ENCODE measurements at places on chromosomes 7 and 10.

DNA sequence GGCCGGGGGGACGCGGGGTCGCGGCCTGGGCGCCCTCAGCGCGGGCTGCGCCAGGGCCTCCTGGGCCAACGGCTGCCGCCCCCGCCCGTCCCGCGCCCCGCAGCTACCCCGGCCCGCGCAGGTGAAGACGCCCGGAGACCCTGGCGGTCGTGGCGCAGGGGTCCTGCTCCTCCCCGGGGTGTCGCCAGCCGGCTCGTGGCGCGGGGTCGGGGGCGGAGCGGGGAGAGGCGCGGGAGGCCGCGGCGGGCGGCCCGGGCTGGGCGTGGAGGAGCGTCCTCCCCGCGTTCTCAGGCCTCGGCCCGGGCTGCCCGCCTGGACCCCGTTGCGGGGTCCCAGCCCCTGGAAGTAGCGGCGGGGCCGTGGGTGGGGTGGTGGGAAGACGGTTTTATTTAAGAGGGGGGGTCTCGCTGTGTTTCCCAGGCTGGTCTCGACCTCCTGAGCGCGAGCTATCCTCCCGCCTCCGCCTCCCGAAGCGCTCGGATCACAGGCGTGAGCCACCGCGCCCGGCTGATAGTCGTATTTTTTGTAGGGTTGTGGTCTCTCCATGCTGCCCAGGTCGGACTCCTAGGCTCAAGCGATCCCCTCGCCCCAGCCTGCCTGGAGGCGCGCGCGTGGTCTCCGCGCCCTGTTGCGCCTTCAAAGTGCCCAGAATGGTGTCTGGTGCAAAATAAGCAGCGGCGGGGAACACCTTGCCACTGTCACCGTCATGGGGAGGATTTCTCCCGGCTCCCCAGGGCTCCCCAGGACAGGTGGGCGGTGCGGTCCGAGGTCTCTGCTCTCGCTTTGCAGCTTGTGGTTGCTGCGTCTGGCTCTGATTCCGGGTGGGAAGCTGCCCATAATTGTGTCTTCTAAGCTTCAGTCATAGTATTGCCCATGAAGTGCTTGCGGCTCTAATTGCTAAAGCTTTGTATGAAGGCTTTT, 15.3 kb upstream of the SUN1 start:
- DNase-seq: peak; percentile 65
- peaks cover 12% of the 10 kb centered on the region for H3K4me1 ChIP-seq
- H3K27me3 ChIP-seq: no peaks in the 10 kb centered on the region
- H3K4me3 ChIP-seq: peak overlapping the region; percentile 85

GRCh38 chr10:88707429-88708155, 1.5 kb downstream of the LIPK start:
- no peaks in the 10 kb centered on the region for H3K4me1 ChIP-seq
- H3K27ac ChIP-seq: no peak overlapping the region
- no peak for DNase-seq
- H3K36me3 ChIP-seq: no peaks in the 10 kb centered on the region
- no peak overlapping the region for H3K4me3 ChIP-seq
- H3K27me3 ChIP-seq: no peaks in the 10 kb centered on the region

DNA sequence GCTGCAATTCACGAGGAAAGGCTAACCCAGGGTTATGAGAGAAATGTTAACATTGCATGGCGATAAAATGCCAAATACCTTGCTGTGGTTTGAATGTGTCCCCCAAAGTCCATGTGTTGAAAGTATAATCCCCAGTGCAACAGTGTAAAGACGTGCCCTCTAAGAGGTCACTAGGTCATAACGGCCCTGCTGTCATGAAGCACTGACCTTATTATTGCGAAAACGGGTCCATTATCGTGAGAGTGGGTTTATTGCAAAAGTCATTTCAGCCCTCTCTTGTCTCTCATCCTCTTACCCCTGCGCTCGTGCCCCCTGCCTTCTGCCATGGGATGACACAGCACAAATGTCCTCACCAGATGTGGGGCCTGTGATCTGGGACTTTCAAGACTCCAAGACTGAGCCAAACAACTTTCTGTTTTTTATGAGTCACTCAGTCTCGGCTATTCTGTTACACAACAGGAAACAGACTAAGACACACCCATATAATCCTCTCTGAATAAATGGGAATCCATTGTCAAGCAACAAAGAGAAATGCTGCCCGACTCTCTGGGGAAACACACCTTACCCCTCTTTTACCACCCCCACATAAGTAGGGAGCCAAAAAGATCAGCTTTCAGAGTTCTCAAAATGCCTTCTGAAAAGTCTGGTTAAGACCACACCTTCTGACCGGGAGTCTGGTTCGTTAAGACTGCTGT, 73.1 kb upstream of the UCN3 start:
- H3K4me3 ChIP-seq: no peak overlapping the region
- no peaks in the 10 kb centered on the region for H3K36me3 ChIP-seq
- H3K4me1 ChIP-seq: no peaks in the 10 kb centered on the region
- DNase-seq: peak; percentile 75

DNA sequence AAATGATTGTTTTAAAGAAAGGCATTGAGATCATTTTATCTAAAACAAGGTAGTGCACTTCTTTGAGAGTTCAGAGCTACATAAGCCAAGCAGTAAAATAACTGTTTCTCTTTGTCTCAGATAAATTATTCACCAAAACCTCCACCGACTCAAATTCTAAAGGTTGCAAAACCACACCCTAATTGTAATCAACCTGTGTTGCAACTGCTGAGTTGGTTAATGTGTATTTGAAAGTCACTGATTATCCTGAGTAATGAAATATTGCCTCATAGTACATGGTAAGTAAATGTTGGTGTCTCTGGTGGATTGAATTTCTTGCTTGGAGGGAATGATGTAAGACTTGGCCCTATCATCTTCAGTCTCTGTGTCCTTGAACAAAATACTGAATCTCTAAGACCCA, 35.9 kb upstream of the CYP2C9 start:
- no peak overlapping the region for H3K4me3 ChIP-seq
- no peaks in the 10 kb centered on the region for H3K4me1 ChIP-seq
- DNase-seq: no peak
- H3K27me3 ChIP-seq: no peaks in the 10 kb centered on the region
- H3K27ac ChIP-seq: no peak overlapping the region

GRCh38 chr10:124658591-124659242, 85.5 kb downstream of the FAM53B start:
- no peak for DNase-seq
- no peaks in the 10 kb centered on the region for H3K4me1 ChIP-seq
- no peak overlapping the region for H3K27ac ChIP-seq
- H3K4me3 ChIP-seq: no peak overlapping the region
- H3K36me3 ChIP-seq: no peaks in the 10 kb centered on the region

DNA sequence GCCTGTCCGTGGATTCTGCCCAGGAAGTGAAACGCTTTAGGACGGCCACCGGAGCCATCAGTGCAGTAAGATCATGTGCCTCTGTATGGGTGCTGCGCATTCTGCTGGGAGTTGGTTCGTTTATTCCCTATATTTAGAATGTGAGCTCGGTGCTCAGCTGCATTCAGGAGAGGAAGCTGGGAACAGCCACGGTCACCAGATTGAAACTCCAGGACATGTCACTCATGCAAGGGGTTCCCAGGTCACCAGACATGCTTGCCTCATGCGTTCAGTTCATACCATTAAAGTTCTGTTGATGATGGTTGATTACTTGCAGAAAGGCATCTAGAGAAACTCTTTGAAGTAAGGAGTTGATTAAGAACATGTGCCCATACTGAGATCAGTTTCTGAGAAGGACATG, 78.1 kb downstream of the TRRAP start:
- H3K4me3 ChIP-seq: no peak overlapping the region
- H3K27ac ChIP-seq: no peak overlapping the region
- H3K27me3 ChIP-seq: no peaks in the 10 kb centered on the region
- H3K4me1 ChIP-seq: no peaks in the 10 kb centered on the region
- no peak for DNase-seq

DNA sequence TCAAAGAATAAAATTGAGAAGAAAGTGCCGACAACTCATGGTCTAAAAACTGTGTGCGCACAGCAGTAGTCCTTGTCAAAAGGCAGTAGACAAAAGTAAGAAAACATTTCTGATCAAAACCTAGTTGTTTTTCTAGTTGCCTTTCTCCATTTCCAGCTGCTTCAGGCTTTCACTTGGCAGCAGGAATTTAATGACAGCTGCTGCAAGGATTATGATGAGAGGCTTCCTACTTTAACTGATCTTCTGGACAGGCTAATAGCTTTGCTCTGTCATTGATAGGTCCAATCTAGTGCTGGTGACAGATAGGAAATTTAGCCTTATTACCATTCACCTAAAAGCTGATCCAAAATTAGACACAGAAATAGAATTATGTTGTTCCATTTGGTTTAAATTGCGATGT, 110.7 kb upstream of the SEMA3C start:
- H3K4me3 ChIP-seq: no peak overlapping the region
- H3K36me3 ChIP-seq: no peaks in the 10 kb centered on the region
- no peaks in the 10 kb centered on the region for H3K4me1 ChIP-seq
- no peak overlapping the region for H3K27ac ChIP-seq
- no peak for DNase-seq
- H3K27me3 ChIP-seq: no peaks in the 10 kb centered on the region

DNA sequence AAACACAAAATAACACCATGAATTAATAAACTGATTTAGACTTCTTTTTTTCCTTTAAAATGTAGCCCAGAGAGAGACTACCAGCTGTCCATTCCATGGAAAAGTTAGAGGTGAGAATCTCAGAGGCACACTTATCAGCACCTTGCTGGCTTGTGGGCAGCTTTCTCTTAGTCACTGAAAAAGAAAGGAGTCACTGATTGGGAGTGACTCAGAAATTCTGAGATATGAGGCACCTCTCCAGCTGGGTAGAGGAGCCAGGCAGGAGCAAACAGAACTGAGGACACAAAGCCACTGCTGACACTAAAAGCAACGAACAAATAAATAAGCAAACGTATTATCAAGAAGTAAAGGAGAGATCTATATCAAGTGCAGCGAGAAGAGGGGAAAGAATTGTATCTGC, 310.6 kb downstream of the PARD3 start:
- H3K4me1 ChIP-seq: no peaks in the 10 kb centered on the region
- H3K4me3 ChIP-seq: no peak overlapping the region
- no peaks in the 10 kb centered on the region for H3K36me3 ChIP-seq
- H3K27ac ChIP-seq: no peak overlapping the region
- no peaks in the 10 kb centered on the region for H3K27me3 ChIP-seq
- DNase-seq: no peak

DNA sequence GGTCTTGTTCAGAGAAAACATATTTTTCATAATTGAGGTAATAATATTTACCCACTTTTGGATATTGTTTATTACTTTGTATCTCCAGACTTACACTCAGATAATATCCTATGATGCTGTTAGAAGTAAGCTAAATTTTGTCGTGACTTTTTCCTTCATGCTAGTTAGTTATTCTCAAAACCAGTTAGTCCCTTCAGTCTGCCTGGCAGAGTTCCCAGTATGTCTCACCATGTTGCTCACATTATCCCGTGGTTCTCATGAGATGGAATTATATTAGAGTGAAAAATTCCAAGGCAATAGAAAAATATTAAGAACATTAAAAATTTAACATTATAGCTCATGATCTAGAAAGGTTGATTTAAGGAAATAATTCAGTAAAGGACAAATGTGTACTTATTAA, 81.5 kb upstream of the SMIM30 start:
- no peak overlapping the region for H3K27ac ChIP-seq
- no peaks in the 10 kb centered on the region for H3K27me3 ChIP-seq
- DNase-seq: no peak
- H3K4me1 ChIP-seq: no peaks in the 10 kb centered on the region
- H3K36me3 ChIP-seq: no peaks in the 10 kb centered on the region

GRCh38 chr7:124689523-124689922, 76.1 kb downstream of the GPR37 start:
- H3K4me1 ChIP-seq: no peaks in the 10 kb centered on the region
- no peaks in the 10 kb centered on the region for H3K36me3 ChIP-seq
- no peaks in the 10 kb centered on the region for H3K27me3 ChIP-seq
- no peak for DNase-seq
- no peak overlapping the region for H3K4me3 ChIP-seq

- no peak overlapping the region for H3K27ac ChIP-seq
- DNase-seq: no peak
- no peaks in the 10 kb centered on the region for H3K4me1 ChIP-seq
- no peak overlapping the region for H3K4me3 ChIP-seq
- no peaks in the 10 kb centered on the region for H3K27me3 ChIP-seq
- H3K36me3 ChIP-seq: no peaks in the 10 kb centered on the region
Measured at GRCh38 chr10:106439366-106439765, 725.1 kb downstream of the SORCS1 start.

DNA sequence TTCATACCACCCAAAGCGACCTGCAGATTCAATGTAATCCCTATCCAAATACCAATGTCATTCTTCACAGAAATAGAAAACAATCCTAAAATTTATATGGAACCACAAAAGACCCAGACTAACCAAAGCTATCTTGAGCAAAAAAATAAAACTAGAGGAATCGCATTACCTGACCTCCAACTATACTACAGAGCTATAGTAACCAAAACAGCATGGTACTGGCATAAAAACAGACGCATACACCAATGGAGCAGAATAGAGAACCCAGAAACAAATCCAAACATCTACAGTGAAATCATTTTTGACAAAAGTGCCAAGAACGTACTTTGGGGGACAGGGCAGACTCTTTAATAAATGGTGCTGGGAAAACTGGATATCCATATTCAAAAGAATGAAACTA, 16.9 kb upstream of the CUL1 start:
- H3K36me3 ChIP-seq: no peaks in the 10 kb centered on the region
- no peak overlapping the region for H3K4me3 ChIP-seq
- DNase-seq: no peak
- H3K27ac ChIP-seq: no peak overlapping the region
- no peaks in the 10 kb centered on the region for H3K27me3 ChIP-seq

DNA sequence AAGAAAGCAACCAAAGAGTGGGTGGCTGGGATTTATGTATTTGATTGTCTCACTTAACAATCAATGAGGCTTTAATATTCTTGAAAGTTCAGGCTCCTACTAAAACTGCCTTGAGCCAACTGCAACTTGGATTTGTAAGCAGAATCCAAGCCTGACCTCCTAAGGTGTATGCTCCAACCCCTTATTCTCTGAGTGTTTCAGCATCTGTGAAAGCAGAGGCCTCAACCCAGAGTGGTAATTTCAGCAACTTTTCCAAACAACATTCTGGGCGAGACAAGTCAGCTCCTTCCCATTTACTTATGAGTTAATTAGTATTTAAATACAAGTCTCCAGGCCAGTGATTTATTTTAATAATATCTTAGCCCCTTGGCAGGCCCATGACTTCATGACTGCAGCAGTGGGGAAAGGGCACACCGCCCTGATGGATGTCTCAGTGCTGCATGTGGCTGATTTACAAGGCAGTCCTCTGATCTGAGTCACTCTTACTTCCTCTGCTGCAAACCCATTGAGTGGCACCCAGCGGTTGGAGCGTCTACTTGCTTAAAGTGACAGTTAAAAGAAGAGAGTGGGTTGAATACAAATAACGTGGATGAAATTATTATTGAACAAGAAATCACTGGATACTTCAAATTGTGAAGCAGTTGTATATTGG, 209.1 kb downstream of the TRIL start:
- H3K27ac ChIP-seq: no peak overlapping the region
- no peaks in the 10 kb centered on the region for H3K36me3 ChIP-seq
- H3K27me3 ChIP-seq: no peaks in the 10 kb centered on the region
- no peak for DNase-seq
- no peak overlapping the region for H3K4me3 ChIP-seq
